ENCODE measurements at places on chromosomes 3 and 15.
A peak's percentile ranks its signal among the peaks of the same experiment; 100 is the strongest.

GRCh38 chr3:120753810-120754209 is 11.3 kb downstream of the GTF2E1 start:
- no peak for DNase-seq

DNA sequence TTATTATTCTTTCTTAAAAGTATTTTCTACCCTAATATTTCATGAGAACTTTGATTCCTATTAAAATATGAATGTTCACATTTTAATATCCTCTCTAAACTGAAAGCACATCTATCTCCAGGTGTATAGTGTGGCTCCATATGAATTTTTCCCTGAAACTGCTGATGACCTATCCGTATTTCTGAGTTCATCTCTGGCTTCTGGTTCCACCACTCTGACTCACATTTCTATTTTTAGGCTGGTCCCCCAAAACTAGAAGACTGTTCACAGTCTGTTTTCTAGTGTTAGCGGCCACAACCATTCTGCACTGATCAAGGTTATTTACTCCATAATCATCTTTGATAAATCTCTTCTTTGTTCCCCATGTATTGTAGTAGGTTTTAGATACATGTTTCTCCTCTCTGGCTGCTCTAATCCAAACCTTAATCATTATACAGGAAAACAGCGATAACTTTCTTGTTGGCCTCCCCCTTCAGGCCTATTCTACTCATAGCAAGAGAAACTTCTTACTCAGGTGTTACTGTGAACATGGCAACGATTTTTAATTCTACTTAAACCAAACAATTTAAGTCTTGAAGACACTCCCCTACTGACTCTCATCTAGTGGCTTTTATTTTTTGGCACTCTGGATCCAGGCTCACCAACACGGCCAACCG is 12.8 kb downstream of the ADPGK start:
- peak; percentile 12 for DNase-seq

DNA sequence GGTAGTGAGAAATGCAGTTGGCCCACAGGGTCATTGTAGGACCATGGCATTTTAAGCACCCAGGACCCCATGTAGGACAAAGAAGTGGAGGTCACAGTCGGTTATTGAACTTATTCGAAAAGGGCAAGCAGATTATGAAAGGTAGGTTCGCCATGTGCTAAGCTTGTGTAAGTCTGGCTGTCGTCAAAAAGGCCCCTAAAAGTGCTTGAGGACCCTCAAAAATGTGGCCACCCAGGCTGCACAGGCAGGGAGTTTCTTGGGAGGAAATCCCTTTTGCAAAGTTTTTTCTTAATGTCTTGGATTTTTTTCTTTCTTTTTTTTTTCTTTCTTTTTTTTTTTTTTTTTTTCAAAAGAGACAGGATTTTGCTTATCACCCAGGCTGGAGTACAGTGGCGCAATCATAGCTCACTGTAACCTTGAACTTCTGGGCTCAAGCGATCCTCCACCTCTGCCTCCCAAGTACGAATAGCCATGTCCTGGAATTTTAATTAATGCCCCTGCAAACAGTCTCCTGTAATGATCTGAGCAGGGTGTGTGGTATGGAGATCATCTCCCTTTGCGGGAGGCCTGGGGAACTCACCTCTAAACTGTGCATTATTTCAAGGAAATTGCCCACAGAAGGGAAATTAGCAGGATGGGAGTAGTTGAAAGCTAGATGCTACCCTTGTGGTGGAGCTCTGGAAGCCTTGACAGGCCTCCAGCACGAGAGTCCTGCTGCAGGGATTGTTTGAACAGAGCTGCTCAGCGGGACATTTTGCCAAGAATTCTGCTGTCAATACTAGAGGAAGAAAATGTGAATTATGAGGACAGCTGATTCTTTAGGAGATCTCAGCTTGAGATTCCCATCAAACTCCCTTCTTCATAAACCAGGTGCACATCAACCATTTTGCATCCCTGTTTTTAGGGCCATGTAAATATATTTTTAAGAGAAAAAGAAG is 28.4 kb downstream of the THSD4 start:
- no peak for DNase-seq

DNA sequence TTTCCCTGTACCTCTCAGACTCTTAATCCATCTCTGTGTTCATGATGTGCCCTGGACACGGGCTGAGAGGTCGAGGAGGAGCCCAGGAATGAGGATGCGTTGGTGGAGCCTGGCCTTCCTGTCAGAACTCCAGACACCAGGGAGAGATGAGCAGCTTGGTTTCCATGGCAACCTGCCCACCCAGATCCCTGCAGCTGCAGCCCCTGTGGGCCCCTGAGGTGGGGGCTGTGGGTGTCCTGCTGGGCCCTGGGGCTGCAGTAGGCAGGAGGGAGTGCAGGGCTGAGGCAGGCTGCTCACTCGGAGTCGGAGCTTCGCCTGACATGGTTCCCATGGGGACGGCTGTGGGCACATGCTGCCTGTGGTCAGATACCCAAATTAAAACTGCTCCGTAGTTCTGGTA is 7.7 kb upstream of the SCN10A start:
- DNase-seq, result no peak

GRCh38 chr3:3443482-3443881 is 264.0 kb upstream of the CRBN start:
- no peak for DNase-seq

- DNase-seq, result no peak
Observed at GRCh38 chr3:143613226-143613625, 235.0 kb downstream of the SLC9A9 start.

DNA sequence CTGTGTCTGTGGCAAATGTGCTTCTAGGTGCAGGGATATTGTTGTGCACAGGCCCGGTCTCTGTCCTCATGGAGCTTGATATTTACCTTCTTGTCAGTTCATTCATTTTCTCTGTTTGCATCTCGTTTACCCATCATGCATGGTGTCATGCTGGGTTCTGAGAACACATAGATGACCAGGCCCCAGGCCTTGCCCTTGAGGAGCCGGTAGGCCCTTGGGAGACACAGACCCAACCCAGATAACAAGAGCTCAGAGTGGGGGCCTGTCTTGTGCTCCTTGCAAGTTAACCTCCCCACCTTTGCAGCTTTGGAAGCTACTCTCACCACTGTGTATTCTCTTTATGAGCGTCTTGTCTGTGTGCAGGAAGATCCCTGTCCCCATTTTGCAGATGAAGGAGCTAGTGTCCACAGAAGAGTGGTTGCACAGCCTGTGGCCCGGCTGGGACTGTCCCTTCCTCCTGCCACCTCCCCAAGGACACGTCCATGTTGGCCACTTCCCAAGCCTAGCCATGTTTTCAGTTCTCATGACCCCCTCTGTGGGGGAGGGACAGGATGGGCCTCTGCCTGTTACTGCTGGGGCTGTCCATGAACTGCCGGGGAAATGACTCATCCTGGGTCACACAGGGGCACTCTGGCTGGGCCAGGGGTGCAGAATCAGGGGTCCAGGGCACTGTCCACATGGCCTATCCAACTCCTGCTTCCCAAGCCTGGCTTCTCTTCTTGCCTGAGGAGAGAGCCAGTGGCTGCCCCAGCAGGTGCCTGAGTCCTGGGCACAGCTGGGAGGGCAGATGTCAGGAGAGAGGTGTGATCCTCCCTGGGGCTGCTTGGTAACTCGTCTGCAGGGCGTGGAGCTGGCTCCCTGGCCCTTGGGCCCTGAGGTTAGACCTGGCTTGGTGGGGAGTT is 3.4 kb downstream of the SNX33 start:
- no peak for DNase-seq

- peak; percentile 72 for DNase-seq
Observed at GRCh38 chr3:124409650-124410275, 320.5 kb upstream of the UMPS start.

GRCh38 chr3:49140080-49140479 is 7.2 kb upstream of the LAMB2 start:
- no peak for DNase-seq

DNA sequence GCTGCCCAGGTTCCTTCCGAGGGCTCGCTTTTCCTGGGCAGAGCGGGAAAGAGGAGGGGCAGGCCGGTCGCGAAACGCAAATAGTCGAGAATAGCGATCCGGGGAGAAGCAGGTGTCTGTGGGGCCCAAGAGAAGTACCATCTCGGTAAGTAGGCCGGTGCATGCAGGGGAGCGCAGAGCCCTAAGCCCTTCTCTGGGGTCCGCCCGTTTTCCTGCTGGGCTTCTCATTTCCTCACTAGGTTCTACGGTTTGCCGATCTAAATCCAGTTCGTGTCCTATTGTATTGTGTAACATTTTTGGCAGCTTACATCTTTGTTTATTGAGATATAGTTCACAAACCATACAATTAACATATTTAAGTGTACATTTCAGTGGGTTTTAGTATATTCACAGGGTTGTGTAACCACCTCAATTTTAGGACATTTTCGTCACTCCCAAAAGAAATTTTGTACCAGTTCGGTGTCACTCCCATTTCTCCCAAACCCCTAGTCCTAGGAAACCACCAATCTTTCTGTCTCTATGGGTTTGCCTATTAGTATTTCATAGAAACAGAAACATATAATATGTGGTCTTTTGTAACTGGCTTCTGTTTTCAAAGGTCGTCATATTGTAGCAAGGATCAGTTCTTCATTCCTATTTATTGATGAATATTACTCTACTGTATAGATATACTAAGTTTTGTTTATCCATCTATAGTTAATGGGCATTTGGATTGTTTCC is 6.8 kb upstream of the TRIM69 start:
- DNase-seq, result no peak

- no peak for DNase-seq
Observed at GRCh38 chr3:185517387-185518130, 18.7 kb upstream of the TMEM41A start.

GRCh38 chr3:170320461-170321121 is 36.9 kb upstream of the SKIL start:
- no peak for DNase-seq

DNA sequence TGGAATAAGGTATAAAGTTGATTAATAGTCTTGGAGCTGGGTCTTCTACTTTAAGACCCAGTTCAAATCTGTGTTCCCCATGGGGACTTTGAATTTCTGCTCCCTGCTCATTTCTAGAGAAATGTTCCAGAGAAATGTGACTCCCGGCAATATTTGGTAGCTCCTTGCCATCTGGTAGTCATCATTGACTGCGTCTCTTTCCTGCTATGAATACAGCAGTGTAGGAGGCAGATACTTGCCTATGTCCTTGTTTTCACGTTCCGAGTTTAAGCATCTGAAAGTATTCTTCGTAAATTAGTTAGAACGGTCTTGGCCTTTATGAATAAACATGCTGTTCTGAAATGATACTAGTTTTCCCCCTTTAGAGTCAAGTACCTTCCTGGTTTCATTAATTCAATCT is 352.9 kb downstream of the PTPRG start:
- no peak for DNase-seq

DNA sequence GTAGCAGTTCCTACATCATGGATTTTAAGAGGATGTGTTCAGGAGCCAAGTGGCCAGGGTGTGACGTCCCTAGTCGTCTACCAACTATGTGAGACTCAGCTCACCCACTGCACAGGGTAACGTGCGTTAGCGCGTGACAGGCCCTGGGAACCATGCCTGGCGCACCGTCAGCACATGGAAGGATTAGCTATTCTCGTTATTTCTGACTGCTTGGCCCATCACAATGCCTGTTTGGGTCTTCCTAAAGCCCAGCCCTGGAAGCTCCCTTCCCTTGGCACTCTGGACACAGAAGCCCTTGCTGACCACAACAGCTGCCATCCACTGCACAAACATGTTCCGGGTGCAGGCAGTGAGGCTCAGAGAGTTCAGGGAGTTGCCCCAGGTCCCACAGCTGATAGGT is 91.0 kb upstream of the RPL32 start:
- no peak for DNase-seq

GRCh38 chr3:49992326-49992725 is 52.4 kb downstream of the RBM6 start:
- no peak for DNase-seq

- DNase-seq, result no peak
Observed at GRCh38 chr3:177385831-177386301, 188.6 kb upstream of the TBL1XR1 start.

DNA sequence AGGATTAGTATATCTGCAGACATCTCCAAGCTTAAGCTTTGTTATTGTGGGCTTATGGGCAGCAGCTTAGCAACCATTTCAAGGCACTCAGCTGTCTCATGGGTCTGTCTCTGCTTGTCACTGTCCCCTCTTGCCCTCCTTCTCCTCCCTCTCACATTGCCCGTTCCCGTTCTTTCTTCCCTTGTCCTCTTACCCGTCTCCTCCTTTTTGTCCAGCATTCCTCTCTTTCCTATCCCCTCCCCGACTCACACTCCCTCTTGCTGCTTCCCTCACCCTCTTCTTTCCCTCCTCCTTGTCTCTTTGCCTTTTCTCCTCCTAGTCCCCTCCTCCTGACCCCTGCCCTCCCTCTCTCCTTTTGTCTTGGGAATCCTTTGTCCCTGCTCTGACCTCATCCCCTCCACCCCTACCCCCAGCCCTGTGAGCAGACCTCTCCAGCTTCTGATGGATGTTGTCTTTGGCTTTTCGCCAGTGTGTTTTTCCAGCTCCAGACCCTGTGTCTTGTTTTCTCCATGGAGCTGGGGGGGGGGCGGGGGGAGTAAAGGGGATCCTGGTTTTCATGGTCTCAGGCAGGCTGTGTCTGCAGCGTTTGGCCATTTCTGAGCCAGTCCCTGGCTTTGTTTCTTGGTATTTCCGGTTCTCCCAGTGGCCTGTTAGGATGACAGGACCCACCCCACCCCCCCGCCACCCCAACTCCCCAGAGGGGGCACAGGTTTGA is 47.9 kb upstream of the TRAK1 start:
- peak; percentile 33 for DNase-seq

GRCh38 chr3:129432036-129432435 is 3.6 kb upstream of the EFCAB12 start:
- no peak for DNase-seq

GRCh38 chr15:100779331-100780207 is 100.1 kb upstream of the ALDH1A3 start:
- no peak for DNase-seq

GRCh38 chr3:151112731-151113130 is 27.3 kb downstream of the MED12L start:
- no peak for DNase-seq

DNA sequence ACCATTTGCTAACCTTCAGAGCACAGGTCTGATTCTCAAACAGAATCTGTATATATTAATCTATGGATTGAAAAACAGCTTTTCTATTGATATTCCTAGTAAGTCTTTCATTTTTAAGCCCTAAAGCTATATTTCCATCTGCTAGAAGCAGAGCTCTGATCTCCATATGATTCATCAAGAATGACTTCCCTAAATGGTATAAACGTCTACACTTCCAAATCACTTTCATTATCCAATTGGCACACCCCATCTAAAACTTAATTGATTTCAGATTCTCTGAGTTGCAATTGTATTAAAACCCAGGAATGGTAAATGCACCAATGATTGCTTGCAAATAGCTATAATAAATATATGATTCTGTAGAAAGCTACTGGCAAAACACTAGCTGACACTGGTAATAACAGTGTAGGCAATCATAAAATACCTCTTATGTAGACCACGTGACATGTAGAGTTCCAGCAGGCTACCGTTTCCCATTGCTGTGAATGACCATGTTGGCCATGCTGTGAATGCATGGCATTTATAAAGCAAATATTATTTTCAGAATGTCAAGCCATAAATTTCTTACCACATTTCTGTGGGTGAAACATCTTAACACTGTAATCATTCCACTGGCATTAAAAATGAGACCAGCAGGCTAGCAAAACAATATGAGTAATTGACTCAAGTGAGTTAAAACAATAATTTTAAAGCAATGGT is 226.0 kb downstream of the ZMAT3 start:
- DNase-seq, result no peak

All from ACHN (cell line).